SK-N-SH (cell line): ENCODE measurements at places on chromosomes 2 and 18. TPM values are rescaled to one million over a fixed set of nuclear protein-coding genes. Genes with fewer than 3 reads are reported as not detected.

- H3K27ac ChIP-seq: peak overlapping the region; percentile 95
- no peaks in the 10 kb centered on the region for H3K27me3 ChIP-seq
- no peaks in the 10 kb centered on the region for H3K4me1 ChIP-seq
Measured at GRCh38 chr2:121771976-121772742, 16.7 kb downstream of the TSN start.

RIT2 gene
- polyA plus RNA-seq: 0.06 TPM in 1 of 2 replicates, not detected in the other

- no peaks in the 10 kb centered on the region for H3K27me3 ChIP-seq
- no peaks in the 10 kb centered on the region for H3K36me3 ChIP-seq
- no peak overlapping the region for H3K4me3 ChIP-seq
- H3K4me1 ChIP-seq: no peaks in the 10 kb centered on the region; the same call in 1 of the 2 replicates
- no peak overlapping the region for H3K27ac ChIP-seq
Measured at GRCh38 chr2:241051578-241052487, 50.3 kb downstream of the MTERF4 start.

- H3K27me3 ChIP-seq: no peaks in the 10 kb centered on the region
- DNase-seq: no peak
- no peak overlapping the region for H3K27ac ChIP-seq
Measured at GRCh38 chr2:59277671-59278070, 1036.5 kb upstream of the FANCL start.
